ENCODE measurements at places on chromosomes 13 and 19. TPM values are rescaled to one million over a fixed set of nuclear protein-coding genes. Genes with fewer than 3 reads are reported as not detected.

WASF3 gene
- total RNA-seq = 13.9 TPM

GRCh38 chr19:8487137-8487851 is 15.1 kb downstream of the PRAM1 start:
- no peak overlapping the region for H3K4me3 ChIP-seq
- peaks cover 19% of the 10 kb centered on the region for H3K4me1 ChIP-seq
- DNase-seq = no peak
- H3K27ac ChIP-seq = peak overlapping the region; percentile 13

GRCh38 chr13:98875146-98875729 is 102.6 kb downstream of the DOCK9 start:
- no peak for DNase-seq
- no peak overlapping the region for H3K4me3 ChIP-seq
- H3K36me3 ChIP-seq = peaks cover 99% of the 10 kb centered on the region
- H3K27me3 ChIP-seq = no peaks in the 10 kb centered on the region

- peaks cover 5% of the 10 kb centered on the region for H3K4me1 ChIP-seq
- no peak for DNase-seq
- no peak overlapping the region for H3K4me3 ChIP-seq
- H3K27me3 ChIP-seq = no peaks in the 10 kb centered on the region
- H3K27ac ChIP-seq = no peak overlapping the region
- no peaks in the 10 kb centered on the region for H3K36me3 ChIP-seq
These were observed 134.0 kb downstream of the COG6 start for GRCh38 chr13:39789451-39789850.

- no peaks in the 10 kb centered on the region for H3K27me3 ChIP-seq
- H3K4me3 ChIP-seq = no peak overlapping the region
- H3K27ac ChIP-seq = no peak overlapping the region
- no peak for DNase-seq
- no peaks in the 10 kb centered on the region for H3K4me1 ChIP-seq
These were observed 396.6 kb upstream of the SPRY2 start for GRCh38 chr13:80737513-80737912.

GRCh38 chr19:40673397-40673796 is 17.1 kb downstream of the NUMBL start:
- H3K27ac ChIP-seq = no peak overlapping the region
- H3K27me3 ChIP-seq = no peaks in the 10 kb centered on the region
- H3K4me1 ChIP-seq = no peaks in the 10 kb centered on the region
- H3K4me3 ChIP-seq = no peak overlapping the region
- DNase-seq = no peak

DNA sequence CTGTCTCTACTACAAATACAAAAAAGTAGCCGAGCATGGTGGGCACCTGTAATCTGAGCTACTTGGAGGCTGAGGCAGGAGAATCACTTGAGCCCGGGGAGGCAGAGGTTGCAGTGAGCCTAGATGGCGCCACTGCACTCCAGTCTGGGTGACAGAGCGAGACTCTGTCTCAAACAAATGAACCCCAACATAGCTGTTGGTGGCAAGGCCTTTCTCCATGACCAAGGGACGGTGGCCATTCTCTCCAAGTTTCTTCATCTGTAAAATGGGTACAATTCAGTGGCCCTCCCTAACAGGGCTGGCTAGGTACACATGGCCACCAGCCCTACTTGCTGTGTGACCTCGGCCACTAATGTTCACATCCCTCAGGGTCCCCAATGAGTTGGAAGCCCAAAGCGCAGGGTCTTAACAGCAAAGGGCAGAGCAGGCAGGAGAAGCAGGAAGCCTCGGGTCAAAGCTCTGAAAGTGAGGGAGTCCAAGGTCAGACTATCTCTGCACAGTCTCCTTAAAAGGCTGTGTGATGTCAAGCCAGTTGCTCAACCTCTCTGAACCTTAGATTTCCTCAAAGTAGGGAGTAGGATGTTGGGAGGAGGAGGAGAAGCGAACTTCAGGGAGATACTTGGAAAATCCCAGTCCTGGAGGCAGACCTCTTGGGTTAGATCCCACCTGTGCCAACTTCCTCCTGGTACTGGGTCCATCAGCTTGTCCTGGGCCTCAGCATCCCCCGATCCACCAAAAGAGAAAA is 2.7 kb downstream of the JUND start:
- no peak for DNase-seq
- H3K4me1 ChIP-seq = peaks cover 51% of the 10 kb centered on the region
- peak overlapping the region; percentile 100 for H3K27ac ChIP-seq

GRCh38 chr19:57280962-57281400 is 696 bp downstream of the ZNF460 start:
- no peaks in the 10 kb centered on the region for H3K27me3 ChIP-seq
- peaks cover 35% of the 10 kb centered on the region for H3K36me3 ChIP-seq
- peak overlapping the region; percentile 100 for H3K27ac ChIP-seq

Measured in esophagus squamous epithelium (tissue), 5 donors.